Stimulated activated CD8-positive, alpha-beta memory T cell treated with anti-CD3 and anti-CD28 coated beads, Interleukin-12 subunit alpha, Interleukin-12 subunit beta, amount 100 ng/mL, for 4 hours (primary cell): ENCODE measurements at places on chromosomes 5 and 9.

GRCh38 chr9:79616971-79617370, 45.2 kb downstream of the TLE4 start:
- DNase-seq, result no peak

GRCh38 chr9:79215821-79216220, 355.9 kb upstream of the TLE4 start:
- no peak for DNase-seq

DNA sequence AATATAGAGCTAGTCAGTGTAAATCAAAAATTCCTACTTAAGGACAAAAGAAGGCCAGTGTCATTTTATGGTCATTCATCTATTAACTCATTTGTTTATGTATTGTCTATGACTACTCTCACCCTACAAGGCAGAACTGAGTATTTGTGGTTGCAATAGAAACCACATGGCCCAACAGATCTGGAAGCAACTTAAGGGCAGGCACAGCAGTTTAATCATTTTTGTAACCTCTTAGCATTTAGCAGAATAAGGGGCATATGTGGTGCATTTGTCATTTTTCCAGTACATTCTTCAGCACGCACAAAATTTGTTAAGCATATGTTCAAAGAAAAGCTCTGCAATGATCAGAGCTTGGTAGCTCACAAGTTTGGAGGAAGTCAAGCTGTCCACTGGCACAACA, 1.1 kb downstream of the FKBP15 start:
- DNase-seq, result no peak

- DNase-seq, result no peak
Observed at GRCh38 chr5:56729488-56729887, 85.9 kb upstream of the MAP3K1 start.

GRCh38 chr5:174177531-174177930, 132.0 kb downstream of the NSG2 start:
- no peak for DNase-seq

GRCh38 chr5:100693481-100693880, 158.3 kb downstream of the FAM174A start:
- no peak for DNase-seq

DNA sequence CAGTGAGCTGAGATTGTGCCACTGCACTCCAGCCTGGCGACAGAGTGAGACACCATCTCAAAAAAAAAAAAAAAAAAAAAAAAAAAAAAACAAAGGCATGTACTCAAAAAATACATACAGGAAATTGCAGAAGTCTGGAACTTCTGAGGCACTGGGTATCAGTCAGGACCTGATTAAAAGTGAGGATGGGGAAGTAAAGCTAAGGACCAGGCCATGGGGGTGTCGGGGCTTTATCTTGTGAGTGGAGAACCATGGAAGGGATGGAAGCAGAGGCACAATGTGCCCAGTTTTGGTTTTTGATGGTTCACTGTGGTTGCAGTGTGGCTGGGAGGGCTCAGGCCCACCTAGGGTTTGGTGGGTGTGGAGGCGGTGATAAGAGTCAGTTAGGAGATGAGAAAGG, 212.7 kb upstream of the PIK3R1 start:
- no peak for DNase-seq

DNA sequence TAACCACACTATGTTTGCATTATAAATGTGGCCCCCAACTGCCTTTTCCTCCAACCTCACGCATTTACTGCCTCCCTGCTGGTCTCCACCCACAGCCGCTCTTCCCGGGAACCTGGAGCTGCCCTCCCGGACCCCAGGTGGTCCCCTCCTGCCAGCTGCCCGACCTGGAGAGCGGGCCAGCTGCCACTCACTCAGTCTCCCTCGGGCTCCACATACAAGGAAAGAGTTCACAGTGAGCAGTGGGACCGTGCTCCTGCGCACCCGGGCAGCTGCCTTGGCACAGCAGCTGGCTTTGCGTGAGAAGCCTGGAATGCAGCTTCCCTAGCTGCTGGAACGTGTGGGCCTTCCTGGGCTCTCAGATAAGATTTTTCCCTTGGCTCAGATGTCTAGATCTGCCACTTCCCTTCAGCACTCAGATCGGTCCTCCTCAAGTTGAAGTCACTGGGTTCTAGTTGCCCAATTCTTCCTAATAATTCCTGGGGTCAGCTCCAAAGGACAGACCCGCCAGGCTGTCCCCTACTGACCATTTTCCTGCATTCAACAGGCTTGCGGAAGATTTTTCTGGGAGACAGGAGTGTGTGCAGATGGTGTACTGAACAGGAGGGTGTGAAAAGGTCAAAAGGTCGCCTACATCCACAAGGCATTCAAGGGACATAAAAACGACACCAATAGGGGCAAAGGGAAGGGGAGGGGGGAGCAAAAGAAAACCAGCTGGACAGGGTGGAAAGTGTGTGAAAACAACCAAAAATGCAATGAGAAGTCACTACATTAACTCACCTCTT, 69.1 kb downstream of the MYO10 start:
- DNase-seq, result no peak

DNA sequence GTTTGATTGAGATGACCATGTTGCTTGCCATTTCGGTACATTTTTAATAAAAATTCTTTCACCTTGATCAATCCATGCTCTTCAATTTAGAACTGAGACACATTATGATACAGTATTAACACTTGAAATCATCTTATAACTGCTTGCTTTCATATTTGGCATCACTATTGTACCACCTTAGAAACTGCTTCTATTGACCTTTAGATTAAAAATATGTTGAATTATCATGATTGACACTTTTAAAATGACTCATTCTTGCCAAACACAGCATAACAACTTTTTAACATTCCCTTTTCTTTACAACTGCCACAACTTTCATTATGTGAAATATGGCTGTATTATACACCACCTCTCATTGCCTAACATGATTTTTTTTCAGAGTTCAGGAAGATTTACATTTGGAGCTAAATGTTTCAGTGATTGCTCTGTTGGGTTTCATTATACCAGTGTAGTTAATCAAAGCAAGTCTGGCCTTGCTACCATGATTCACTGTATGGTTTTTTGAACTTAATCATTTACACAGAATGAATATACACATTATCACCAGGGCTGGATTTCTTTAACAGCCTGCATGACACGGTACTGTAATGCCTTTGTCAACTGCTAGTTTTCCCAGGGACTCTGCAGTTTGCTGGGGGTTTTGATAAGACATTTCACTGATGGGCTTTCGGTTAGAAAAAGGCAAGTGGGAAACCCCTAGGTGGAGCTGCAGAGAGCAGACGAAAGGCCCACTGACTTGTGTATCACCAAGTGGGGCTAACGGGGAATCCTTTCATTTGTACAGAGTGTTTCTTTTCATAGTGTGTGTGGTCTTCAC, 93.6 kb upstream of the TLE4 start:
- DNase-seq, result no peak

- DNase-seq, result no peak
Observed at GRCh38 chr9:7201196-7201595, 443.4 kb downstream of the KDM4C start.

DNA sequence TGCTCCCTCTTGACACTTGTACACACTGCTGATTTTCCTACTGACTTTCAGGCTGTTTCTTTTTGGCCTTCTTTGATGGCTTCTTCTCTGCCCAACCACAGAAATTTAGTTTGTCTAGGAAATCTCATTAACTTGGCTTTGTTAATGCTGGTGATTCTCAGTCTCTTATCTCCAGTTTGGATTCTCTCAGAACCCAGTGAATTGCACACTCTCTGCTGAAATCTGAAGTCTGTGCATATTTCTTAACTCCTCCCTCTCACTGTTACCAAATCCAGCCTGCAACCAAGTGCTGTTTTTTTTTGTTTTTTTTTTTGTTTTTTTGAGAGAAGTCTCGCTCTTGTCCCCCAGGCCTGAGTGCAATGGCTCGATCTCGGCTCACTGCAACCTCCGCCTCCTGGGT, 117.2 kb downstream of the CDC42SE2 start:
- DNase-seq, result no peak

GRCh38 chr9:83715221-83715620, 7.5 kb upstream of the UBQLN1 start:
- no peak for DNase-seq

DNA sequence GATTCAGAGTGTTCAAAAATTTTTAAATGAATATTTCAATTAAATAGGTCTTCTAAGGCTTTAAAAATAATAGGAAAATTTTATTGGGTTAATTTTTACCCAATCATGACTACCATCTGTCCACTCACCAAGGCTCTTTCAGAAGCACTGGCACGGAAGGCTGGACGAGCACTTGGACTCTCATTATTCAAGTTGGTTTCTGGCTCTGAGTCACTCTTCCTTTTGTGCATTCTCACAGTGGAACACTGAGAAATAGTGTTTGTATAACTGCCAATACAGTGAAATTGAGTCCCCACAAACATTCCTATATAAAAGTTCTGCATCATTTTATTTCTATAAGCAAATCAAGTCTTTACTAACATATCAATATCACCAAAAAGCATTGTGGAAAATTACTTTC, 1149.0 kb downstream of the EFNA5 start:
- no peak for DNase-seq

- no peak for DNase-seq
Observed at GRCh38 chr5:99788482-99788881, 746.7 kb upstream of the FAM174A start.
